ENCODE measurements at places on chromosomes 11 and 22. TPM values are rescaled to one million over a fixed set of nuclear protein-coding genes. Genes with fewer than 3 reads are reported as not detected.

The GALNT18 gene
- 41.0 TPM for total RNA-seq

The DTX4 gene
- 7.8 TPM for total RNA-seq

The MYRF gene
- under 0.01 TPM for total RNA-seq

The PAX6 gene
- not detected for total RNA-seq

The SOX10 gene
- total RNA-seq: 17.5 TPM

The ENDOD1 gene
- 31.4 TPM for total RNA-seq

The NLRP14 gene
- not detected for total RNA-seq

The TTC28 gene
- 46.1 TPM for total RNA-seq

The TBX10 gene
- total RNA-seq: not detected

The RRAS2 gene
- 31.1 TPM for total RNA-seq

The NELL1 gene
- 0.55 TPM for total RNA-seq

The APOA1 gene
- 0.54 TPM for total RNA-seq

The P2RX6 gene
- 1.4 TPM for total RNA-seq

The ZC3H12C gene
- total RNA-seq: 18.2 TPM

The OR51I1 gene
- not detected for total RNA-seq

The MRGPRE gene
- total RNA-seq: 1.4 TPM

The HORMAD2 gene
- total RNA-seq: not detected

All from sigmoid colon (tissue), 7 donors.